Activated CD8-positive, alpha-beta T cell treated with anti-CD3 and anti-CD28 coated beads for 36 hours (primary cell): ENCODE measurements at places on chromosomes 3 and 15.

DNA sequence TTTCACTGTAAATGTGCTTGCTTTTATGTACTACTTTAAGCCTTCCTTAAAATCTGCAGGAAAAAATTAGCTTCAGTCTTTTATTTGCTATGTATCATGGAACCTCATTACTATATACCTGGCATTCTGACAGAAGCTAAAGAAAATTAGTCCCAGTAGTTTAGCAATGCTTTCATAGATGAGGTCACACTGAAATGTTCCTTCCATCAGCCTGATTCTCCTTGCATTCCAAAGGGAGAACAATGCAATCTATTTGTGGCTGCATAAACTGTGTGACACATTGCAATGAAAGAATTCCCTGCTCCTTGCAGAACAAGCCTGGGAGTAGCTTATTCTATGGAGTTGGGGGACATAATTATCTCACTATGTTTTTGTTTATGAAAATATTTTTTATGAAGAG, 691.5 kb upstream of the ARPP21 start:
- no peak for DNase-seq

- DNase-seq, result no peak
Observed at GRCh38 chr15:88949734-88950400, 36.7 kb upstream of the MFGE8 start.

GRCh38 chr3:117278424-117279190, 569.0 kb downstream of the TUSC7 start:
- DNase-seq, result no peak

DNA sequence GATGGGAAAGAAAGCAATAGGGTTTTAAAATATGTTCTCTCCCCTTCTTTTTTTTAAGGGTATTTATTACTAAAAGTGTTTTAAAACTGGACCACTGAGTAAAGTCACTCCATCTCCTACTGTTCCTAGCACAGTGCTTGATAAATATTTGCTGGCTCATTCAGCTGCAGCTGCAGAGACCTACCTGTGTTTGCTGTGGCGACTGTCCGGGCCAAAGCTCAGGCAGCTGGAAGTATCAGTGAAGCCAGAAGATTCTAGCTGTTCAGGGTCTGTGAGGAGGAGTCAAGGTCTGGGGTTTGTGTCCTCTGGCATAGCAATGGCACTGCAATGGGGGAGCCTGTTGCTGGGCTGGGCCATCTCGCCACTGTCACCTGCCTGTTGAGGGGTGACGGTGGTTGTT, 109.9 kb downstream of the RPLP1 start:
- no peak for DNase-seq

- no peak for DNase-seq
Observed at GRCh38 chr15:80777137-80777536, 2.0 kb upstream of the CEMIP start.

- DNase-seq, result no peak
Observed at GRCh38 chr3:125151442-125151817, 61.1 kb downstream of the SLC12A8 start.

- no peak for DNase-seq
Observed at GRCh38 chr15:72147418-72147817, 29.2 kb downstream of the SENP8 start.

DNA sequence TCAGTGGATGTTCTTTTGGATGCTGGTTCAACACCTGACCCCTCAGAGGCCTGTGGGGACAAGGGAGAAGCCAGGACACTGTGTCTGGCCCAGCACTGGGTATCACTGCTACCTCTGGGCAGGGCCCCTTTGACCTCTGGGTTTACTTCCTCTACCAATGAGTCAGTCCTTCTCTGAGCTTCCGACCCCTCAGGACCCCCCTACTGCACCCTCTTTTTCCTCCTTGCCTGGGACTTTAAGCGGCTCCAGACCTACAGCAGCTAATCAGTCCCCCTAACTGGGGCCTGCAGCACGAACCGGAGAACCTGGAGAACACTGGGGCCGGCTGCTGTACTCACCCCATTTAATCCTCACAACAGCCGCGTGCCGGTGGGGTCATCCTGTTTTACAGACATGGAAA, 3.8 kb downstream of the CHST14 start:
- DNase-seq, result no peak

DNA sequence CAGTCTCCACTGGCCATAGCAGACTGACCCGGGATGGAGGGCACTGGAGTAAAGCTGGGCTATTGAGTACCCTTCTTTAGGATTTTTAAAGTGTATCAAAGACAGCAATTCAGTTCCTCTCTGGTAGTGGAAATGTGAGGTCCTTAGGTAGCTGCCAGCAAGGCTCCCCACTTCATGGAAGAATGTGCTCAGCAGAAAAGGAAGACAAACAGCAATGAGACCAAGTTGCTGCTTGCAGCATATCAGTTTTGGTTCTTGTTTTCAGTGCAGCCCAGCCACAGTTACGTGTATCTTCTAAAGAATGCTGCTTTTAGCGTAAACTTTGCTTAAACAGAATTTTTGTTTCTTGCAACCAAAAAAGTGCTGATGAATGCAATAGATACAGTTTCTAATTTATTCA, 374.0 kb upstream of the CBLB start:
- no peak for DNase-seq

DNA sequence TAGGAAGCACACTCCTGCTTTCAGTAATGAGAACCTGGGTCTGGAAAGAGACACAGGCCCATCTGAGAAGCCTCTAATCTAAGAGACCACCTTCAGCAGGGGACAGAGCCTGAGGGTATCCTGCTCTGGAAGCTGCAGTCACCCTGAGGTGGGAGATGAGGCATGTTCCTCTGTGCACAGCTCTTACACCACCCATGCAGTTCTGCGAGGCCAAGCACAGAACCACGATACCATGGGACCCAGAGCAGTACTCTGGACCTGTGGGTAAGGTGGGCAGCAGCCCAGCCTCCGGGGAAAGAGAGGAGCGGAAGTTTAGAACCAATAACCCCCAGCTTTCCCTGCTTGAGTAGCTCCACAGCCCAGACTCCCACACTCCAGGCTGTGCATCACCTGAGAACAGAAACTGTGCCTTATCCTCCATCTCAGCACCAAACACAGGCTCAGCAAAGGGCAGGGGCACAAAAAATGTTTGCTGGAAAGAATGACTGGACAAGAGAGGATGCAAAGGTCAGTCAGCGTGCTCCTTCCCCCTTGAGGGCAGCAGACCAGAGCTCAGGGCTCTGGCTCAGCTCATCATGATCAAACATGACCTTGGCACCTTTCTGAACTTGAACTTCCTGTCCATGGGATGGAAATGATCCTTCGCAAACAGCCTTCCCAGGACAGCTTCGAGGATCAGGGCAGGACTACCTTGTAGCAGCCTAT, 43.1 kb downstream of the RBPMS2 start:
- no peak for DNase-seq

- no peak for DNase-seq
Observed at GRCh38 chr3:95629802-95630201, 1184.6 kb upstream of the EPHA6 start.

DNA sequence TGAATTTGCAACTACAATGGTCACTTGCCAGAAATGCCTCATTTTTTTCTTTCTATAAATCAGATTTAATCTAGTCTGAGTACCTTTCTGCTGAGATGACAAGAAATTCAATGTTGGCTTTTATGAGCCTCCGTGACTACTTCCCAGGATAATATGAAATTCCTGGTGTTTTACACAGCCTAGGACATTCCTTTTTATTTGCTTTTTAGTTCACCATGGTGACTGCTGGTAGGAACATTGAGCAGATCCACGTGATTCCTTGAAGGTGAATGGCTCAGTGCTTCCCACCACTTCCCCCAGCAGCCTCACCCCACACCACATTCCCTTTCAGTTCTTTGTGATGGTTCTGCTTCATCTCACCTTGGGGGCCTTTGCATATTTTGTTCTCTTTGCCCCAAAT, 4.3 kb upstream of the NPTN start:
- DNase-seq, result no peak

GRCh38 chr15:99202176-99202552, 47.2 kb downstream of the TTC23 start:
- no peak for DNase-seq

- DNase-seq, result no peak
Observed at GRCh38 chr3:40187945-40188344, 121.6 kb upstream of the EIF1B start.
